Activated CD4-positive, alpha-beta memory T cell treated with anti-CD3 and anti-CD28 coated beads, Interleukin-2, amount 10 ng/mL, durations not matched to agents 7 days and 5 days (primary cell): ENCODE measurements at places on chromosomes 7 and 10.
A peak's percentile ranks its signal among the peaks of the same experiment; 100 is the strongest.

DNA sequence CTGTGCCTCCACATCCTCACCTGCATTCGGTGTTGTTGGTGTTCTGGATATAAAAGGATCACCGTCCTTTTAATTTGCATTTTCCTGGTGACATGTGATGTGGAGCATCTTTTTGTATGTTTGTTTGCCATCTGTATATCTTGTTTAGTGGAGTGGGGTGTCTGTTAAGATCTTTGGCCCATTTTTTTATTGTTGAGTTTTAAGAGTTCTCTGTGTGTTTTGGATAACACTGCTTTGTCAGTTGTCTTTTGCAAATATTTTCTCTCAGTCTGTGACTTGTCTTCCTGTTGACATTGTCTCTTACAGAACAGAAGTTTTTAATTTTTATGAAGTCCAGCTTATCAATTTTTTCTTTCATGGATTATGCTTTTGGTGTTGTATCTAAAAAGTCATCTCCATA, 38.5 kb downstream of the DYNC2I1 start:
- H3K27ac ChIP-seq = no peak overlapping the region
- no peak for DNase-seq
- no peak overlapping the region for H3K4me3 ChIP-seq
- peaks cover 35% of the 10 kb centered on the region for H3K36me3 ChIP-seq
- H3K4me1 ChIP-seq = peaks cover 3% of the 10 kb centered on the region

DNA sequence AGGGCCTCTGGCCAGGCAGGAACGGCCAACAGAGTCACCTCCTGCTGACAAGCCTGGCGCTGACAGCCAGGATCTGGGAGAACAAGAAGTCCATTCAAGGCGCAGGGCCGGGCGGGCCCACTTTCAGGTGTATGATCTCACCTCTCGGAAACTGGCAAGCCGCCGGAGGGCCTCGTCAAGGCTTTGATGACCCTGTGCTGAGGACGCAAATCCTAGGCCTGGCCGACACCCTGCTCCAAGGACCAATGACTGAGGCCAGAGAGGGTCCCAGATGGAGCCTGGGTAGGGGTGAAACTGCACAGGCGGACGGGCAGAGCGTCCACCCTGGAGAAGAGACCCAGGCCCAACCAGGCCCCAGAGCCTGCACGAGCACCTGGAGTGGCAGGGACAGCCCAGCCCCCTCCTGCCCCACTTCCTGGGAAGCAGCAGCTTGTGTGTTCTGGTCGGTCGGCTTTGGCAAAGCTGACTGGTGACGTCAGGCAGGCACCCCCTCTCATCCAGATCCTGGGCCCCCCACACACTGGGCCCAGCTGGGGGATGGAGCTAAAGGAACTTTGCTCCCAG, 30.6 kb downstream of the MYL10 start:
- DNase-seq = no peak
- no peaks in the 10 kb centered on the region for H3K36me3 ChIP-seq
- no peaks in the 10 kb centered on the region for H3K4me1 ChIP-seq

DNA sequence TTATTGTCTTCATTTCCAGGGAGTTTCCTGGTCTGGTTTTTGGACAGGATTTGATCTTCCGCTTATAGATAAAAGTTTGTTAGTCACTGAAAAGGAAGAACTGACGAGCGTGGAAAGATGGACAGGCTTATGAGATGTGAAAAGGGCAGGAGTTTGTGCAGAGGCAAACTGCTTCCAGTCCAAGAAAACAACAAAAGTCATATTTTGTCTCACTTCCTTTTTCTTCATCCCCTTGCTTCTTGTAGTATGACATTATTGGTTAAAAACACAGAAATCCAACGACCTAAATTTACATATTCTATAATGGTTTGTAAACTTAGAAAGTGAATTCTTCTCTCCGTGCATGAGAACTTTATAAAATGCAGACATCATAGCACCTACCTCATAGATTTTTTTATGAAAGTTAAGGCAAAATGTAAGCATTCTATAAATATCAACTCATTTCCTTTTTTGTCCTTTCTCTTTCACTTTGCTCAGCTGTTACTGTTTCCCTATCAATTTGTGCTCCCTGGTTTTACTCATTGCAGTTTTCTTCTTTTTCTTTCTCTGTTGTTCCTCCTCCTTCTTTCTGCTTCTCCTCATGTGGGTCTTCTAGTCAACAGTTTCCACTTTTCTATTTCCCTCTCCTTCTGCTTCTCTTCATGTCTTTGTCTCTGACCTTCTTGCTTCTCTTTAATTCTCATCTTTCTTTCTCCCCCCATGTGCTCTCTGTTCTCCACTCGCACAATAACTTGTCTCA, 370.2 kb downstream of the ARL4A start:
- DNase-seq = no peak
- peak overlapping the region; percentile 65 for H3K27ac ChIP-seq
- peaks cover 6% of the 10 kb centered on the region for H3K36me3 ChIP-seq
- peak overlapping the region; percentile 61 for H3K4me3 ChIP-seq
- H3K4me1 ChIP-seq = peaks cover 21% of the 10 kb centered on the region

- H3K4me1 ChIP-seq = no peaks in the 10 kb centered on the region
- H3K27me3 ChIP-seq = peaks cover 3% of the 10 kb centered on the region
- H3K4me3 ChIP-seq = no peak overlapping the region
- DNase-seq = no peak
- no peaks in the 10 kb centered on the region for H3K36me3 ChIP-seq
Observed at GRCh38 chr7:4556868-4557793, 125.0 kb upstream of the FOXK1 start.

DNA sequence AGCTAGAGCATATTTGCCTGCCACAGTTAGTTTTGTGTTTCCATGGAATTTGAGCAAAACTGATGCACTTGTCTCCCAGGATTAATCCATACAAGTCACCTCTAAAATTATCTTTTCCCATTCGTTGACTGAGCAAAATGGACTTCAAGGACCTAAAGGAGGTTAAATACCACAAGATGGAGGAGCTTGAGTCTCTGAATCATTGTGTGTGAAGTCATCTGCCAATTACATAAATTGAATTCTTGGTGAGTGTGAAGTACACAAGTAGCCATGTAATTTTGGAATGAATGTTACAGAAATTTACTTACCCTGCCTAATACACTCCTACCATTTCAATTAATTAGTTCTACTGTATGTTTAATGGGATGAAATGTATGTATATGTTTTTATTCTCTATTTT, 501.7 kb upstream of the POT1 start:
- no peak overlapping the region for H3K27ac ChIP-seq
- no peaks in the 10 kb centered on the region for H3K27me3 ChIP-seq
- no peak for DNase-seq
- no peaks in the 10 kb centered on the region for H3K4me1 ChIP-seq
- H3K4me3 ChIP-seq = no peak overlapping the region

- H3K27me3 ChIP-seq = peaks cover 7% of the 10 kb centered on the region
- H3K36me3 ChIP-seq = no peaks in the 10 kb centered on the region
- no peak overlapping the region for H3K4me3 ChIP-seq
- H3K27ac ChIP-seq = no peak overlapping the region
- DNase-seq = no peak
Observed at GRCh38 chr7:74013539-74014272, 14.3 kb upstream of the ELN start.

DNA sequence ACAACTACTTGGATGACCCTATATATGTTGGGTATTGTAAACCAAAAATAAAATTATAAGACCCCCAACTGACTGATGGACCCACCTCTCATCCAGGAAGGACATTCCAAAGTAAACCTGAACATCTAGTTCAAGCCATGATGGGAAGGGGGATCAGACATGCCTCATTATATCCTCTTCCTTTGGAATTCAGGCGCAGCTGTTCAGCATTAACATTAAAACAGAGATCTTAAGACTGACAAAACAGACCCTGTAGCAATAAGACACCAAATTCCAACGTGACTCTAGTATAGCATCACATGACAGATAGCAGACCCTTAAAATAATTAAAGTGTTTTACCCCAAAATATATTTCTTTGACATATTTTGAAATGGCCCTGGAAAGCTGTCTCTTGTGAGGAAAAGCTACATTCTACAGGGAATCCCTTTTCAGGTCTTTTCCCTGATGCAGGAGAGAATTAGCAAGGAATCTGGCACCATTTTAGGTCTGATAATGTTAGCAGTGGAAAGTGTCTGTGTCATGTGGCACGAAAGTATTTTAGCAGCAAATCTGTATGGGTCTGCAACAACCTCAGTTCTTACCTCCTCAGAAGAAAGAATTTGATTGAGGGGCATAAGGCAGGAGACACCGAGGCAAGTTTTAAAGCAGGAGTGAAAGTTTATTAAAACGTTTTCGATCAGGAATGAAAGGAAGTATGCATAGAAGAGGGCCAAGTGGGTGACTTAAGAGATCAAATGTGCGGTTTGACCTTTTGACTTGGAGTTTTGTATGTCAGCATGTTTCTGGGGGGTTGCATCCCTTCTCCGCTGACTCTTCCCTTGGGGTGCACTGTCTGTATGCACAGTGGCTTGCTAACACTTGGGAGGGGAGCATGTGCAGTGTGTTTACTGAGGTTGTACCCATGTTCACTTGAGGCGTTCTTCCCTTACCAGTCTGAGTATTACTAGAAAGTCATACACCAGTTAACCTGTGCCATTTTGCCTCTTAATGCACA, 236.6 kb upstream of the PPP1R3A start:
- no peak overlapping the region for H3K4me3 ChIP-seq
- H3K4me1 ChIP-seq = no peaks in the 10 kb centered on the region
- no peak for DNase-seq

GRCh38 chr7:97145068-97145467, 27.6 kb downstream of the SDHAF3 start:
- H3K27me3 ChIP-seq = no peaks in the 10 kb centered on the region
- no peak overlapping the region for H3K4me3 ChIP-seq
- no peak for DNase-seq
- no peak overlapping the region for H3K27ac ChIP-seq
- peaks cover 17% of the 10 kb centered on the region for H3K36me3 ChIP-seq

DNA sequence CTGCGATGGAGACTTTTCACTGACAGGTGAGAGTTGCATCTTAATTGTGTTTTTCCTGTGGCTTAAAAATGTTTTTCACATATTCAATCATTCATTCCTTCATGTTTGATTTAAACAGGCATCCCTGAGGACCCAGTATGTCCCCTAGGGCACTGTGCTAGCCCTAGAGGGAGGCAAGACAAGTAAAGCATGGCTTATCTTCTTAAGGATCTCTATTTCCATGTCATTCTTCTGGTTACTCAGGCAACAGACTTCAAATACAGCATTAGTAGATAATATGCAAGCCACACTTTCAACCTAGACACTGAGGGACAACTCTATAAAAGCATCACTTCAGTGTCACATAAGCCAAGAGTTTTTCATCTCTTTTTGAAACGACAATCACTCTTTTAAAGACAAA, 29.2 kb downstream of the CDK1 start:
- DNase-seq = no peak
- H3K36me3 ChIP-seq = peaks cover 13% of the 10 kb centered on the region
- no peaks in the 10 kb centered on the region for H3K4me1 ChIP-seq

- H3K27ac ChIP-seq = no peak overlapping the region
- no peak overlapping the region for H3K4me3 ChIP-seq
- no peaks in the 10 kb centered on the region for H3K27me3 ChIP-seq
Observed at GRCh38 chr7:129951226-129952085, 1.3 kb downstream of the UBE2H start.

- no peaks in the 10 kb centered on the region for H3K4me1 ChIP-seq
- no peak overlapping the region for H3K27ac ChIP-seq
- peaks cover 18% of the 10 kb centered on the region for H3K27me3 ChIP-seq
- no peak overlapping the region for H3K4me3 ChIP-seq
- DNase-seq = no peak
Observed at GRCh38 chr7:116689790-116690259, 17.8 kb downstream of the MET start.

DNA sequence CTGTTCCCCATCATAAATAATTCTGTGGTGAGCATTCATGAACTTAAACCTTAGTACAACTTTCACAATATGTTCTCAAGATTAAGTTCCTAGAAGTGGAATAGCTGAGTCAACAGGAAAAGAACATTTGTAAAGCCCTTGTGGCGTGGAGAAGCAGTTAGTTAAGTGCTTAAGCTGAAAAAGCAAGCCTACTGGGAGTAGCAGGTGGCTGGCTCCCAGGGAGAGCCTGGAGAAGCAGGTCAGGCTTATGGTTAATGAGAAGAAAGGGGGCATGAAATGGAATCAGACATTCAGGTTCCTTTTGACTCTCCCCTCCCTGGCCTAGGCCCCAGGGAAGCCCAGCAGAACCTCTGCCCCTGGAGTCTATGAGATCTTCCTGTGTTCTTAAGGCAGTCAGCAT, 35.3 kb downstream of the VSTM4 start:
- peaks cover 53% of the 10 kb centered on the region for H3K4me1 ChIP-seq
- H3K27ac ChIP-seq = peak overlapping the region; percentile 69
- H3K27me3 ChIP-seq = no peaks in the 10 kb centered on the region
- peak; percentile 28 for DNase-seq

- H3K4me3 ChIP-seq = peak overlapping the region; percentile 37
- DNase-seq = no peak
- H3K27me3 ChIP-seq = no peaks in the 10 kb centered on the region
- no peaks in the 10 kb centered on the region for H3K36me3 ChIP-seq
- H3K27ac ChIP-seq = peak overlapping the region; percentile 88
- H3K4me1 ChIP-seq = peaks cover 53% of the 10 kb centered on the region
Observed at GRCh38 chr10:43120116-43120928, 17.9 kb upstream of the CSGALNACT2 start.

- DNase-seq = no peak
- no peak overlapping the region for H3K27ac ChIP-seq
- no peak overlapping the region for H3K4me3 ChIP-seq
- H3K36me3 ChIP-seq = no peaks in the 10 kb centered on the region
Observed at GRCh38 chr7:143485500-143485899, 7.8 kb downstream of the TAS2R41 start.

DNA sequence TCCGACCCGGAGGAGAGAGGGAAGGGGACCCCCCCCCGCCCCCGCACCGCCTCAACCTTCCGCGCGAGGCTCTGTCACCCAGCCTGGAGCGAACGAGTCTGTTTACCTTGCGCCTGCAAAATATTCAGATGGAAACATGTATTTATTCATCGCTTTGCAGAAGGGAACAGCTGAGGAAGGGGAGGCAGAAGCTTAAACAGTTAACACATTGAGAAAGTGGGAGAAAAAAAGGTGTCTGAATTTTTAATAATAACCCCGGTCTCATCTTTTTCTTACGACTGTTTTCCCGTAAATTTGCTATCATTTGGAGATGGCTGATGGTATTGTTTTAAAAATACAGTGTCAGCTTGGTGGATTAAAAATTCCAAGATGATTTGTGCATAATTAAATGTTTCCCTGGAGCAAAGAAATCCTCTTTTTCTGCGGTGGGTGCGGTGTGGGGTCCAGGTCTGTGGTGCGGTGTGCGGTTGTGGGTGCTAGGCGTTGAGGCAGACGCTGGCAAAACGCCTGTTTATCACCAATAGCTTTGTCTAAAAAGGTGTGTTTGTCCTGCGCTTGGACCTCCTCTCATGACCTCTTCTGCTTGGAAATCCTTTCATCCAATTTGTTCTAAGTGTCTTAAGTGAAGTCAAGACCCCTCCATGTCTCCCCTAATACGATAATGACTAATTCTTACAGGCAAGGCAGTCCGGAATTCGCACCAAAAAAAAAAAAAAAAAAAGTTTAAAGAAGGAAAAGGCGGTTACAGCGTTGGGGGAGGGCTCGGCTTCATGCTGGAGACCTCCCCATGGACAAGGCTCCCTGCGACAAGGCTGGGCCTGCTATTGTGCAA, 1.6 kb downstream of the UNCX start:
- peak overlapping the region; percentile 19 for H3K4me3 ChIP-seq
- no peak for DNase-seq
- H3K27ac ChIP-seq = peak overlapping the region; percentile 68
- peaks cover 52% of the 10 kb centered on the region for H3K27me3 ChIP-seq
- peaks cover 15% of the 10 kb centered on the region for H3K4me1 ChIP-seq

- no peak overlapping the region for H3K4me3 ChIP-seq
- no peak for DNase-seq
- H3K27ac ChIP-seq = no peak overlapping the region
- H3K27me3 ChIP-seq = peaks cover 23% of the 10 kb centered on the region
- no peaks in the 10 kb centered on the region for H3K36me3 ChIP-seq
Observed at GRCh38 chr10:71128311-71128980, 83.9 kb upstream of the UNC5B start.
